ENCODE measurements at places on chromosomes 3 and 15.

GRCh38 chr3:43644443-43644842 is 22.6 kb upstream of the ANO10 start:
- no peak for DNase-seq

DNA sequence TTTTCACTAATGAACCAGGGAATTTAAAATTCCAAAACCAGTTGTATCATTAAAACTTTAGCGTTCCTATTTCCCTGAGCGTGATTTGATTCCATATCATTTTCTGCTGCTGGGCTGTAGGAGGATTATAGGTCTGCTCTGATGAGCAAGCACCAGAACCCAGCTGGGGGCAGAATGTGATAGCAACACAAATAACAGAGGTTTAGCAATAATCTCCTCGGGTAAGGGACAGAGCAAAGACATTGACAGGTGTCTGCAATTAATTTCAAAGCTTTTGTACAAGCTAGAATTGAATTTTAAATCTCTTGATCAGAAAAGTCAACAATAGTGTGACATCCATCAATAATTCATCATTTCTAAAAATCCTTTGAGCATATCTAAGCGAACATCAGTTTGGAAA is 163.4 kb upstream of the RAP2B start:
- DNase-seq, result no peak

- DNase-seq, result no peak
Measured at GRCh38 chr15:28961391-28961790, 75.6 kb downstream of the APBA2 start.

DNA sequence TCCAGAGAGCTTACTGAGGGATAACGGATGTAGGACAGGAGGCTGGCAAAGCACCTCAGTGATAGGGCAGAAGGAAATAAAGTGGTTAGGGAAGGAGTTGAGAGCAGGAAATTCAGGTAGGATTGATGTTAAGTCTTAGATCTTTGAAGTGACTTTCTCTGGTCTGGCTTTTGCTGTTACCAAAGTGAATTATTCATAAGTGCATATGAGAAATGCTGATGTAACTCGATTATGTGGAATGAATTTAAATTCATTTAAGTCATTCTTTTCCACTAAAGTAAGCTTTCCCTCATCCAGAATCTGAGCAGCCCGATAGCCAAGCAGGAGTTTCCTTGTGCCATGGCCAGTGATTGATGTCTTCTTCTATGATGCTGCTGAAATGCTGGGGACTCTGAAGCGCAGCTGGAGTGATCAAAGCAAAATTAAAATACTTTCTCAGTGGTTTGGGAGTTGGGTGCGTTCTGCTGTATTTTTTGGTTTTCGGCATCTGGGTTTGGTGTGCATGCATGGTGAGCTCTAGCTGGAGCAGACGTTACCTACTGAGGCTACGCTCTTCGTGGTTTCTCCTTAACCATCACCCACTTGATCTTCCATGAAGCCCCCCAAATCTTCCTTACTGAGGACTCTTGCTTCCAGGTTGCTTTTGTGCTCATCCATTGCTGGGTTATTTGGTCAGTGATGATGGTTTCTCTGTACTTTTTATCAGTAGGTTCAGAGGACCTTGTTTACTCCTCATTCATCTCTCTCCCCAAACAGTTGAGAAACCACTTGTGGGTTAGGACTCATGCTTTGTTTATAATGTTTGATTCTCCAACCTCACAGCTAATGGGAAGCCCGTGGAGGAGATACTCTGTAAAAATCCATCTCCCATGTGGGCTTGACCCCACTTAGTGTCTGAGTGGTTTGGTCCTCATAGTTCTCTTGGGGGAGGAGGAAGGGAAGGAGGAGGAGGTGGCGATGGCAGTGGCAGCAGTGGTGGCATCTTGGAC is 72.5 kb downstream of the IGF1R start:
- no peak for DNase-seq

DNA sequence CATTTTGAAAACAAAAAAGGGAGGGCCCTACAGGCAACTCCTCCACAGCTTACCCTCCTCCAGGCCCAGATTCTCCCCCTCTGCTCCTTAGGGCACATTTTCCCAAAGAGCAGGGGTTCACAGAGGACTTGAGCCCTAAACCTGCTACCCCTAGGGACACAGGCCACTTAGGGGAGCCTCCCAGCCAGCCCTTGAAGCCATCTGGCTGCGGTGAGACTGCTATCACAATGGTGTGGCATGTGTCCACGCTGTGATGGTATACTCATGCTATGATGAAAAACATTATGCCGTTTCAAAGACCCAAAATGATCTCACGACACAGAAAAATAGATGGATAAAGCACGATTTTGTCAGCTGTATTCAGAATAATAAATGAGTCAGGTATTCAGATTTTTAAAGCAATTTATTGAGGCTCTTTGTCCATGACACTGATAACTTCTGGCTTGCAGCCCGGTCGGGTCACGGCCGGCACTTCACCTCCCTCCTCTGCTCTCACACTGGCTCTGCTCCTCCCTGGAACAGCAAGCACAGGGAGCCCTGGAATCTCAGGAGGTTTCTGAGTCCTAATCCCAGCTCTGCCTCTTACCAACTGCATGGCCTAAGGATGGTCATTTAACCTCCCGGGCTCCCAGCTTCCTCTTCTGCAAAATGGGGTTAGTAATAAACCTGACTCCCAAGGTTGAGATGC is 115.3 kb downstream of the MEGF11 start:
- DNase-seq, result no peak

DNA sequence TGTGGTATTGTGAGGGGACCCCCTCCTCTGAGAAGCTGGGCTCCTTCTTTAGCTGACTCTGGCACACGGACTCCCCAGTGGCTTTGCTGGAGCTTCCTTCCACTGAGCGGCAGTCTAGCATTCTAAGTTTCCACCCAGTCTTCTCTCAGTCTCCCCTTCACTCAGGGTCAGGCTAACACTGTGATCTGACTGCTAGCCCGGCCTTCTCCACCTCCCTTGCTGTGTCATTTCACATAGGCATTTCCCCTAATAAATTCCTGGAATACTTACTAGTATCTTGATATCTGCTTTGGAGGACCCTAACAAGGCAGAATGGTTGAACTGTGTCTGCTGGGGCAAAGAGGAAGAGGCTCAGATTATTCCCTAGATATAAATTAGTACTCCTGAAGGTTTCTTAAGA is 106.2 kb upstream of the THBS1 start:
- DNase-seq, result no peak

GRCh38 chr3:139418144-139418543 is 28.7 kb upstream of the COPB2 start:
- DNase-seq, result no peak

DNA sequence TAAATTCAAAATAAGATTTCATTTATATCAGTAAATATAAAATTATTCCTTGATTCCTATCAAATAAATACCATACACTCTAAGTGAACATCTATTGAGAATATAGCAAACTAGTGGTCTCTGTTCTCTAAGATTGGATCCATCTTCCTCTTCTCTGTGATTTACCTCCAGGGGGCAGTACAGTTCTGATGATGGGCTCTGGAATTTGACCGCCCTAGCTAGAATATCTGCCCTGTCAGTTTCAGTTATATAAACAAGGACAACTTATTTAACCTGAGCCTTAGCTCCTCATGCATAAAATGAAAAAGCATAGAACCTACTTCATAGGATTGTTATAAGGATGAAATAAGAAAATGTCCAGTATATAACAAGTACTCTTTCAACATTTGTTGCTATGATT is 171.1 kb upstream of the CCDC54 start:
- DNase-seq, result peak; percentile 73

All from RPMI7951 (cell line).